ENCODE measurements at places on chromosomes 3 and 15.

DNA sequence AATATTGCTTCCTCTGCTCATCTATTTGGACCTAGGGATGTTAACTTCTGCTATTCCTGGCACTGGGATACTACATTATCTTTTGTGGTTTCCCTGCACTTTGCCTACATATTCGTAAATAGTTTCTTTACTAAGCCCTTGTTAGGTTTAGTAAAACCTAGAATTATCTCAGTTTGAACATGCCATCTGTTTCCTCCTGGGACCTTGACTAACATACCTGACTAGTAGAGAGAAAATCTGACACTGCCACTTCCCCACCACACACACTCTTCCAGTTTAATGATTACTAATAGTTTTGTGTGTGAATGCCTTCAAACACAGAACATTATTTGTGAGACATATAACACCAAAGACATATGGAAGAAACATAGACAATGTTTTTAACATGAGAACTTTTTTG lies 28.2 kb upstream of the SOX2 start:
- no peak for DNase-seq

- DNase-seq, result no peak
These were observed 33.4 kb upstream of the ZNF609 start for GRCh38 chr15:64426845-64427465.

- no peak for DNase-seq
These were observed 37.0 kb downstream of the HDGFL3 start for GRCh38 chr15:83170474-83171165.

DNA sequence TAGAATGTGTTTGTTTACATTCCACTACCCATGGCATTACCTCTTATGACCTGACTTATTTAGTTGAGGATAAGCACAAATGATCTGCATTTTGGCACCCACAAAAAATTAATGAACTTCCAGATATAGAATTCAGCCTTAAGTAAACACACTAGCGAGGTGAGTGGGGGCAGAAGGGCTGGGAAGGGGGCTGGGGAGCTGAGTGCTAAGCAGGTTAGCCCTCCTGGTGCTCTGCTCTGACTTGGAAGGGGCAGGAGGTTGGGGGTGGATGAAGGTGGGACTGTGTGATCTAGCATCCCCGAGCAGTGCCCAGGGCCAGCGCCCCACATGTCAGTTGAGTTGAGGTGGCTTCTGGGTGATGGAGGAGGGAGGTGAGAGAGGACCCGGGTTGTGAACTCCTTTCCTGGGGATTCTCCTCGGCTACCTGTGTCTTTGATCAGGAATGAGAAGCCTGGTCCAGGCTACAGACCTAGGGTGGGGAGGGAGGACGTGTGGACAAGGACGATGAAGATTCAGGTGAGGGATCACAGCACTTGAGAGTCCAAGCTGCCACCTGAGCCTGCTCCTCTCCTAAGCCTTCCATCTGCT lies 178.6 kb upstream of the SMAD3 start:
- no peak for DNase-seq

GRCh38 chr3:197501879-197502620 lies 53.7 kb downstream of the BDH1 start:
- DNase-seq, result peak; percentile 71

- no peak for DNase-seq
These were observed 785 bp upstream of the MYRIP start for GRCh38 chr3:39808467-39809180.

GRCh38 chr3:40754994-40755393 lies 230.2 kb downstream of the ZNF621 start:
- DNase-seq, result no peak

GRCh38 chr3:105495021-105495420 lies 128.3 kb downstream of the ALCAM start:
- DNase-seq, result no peak

GRCh38 chr3:120597445-120598049 lies 1.4 kb downstream of the NDUFB4 start:
- no peak for DNase-seq

- DNase-seq, result no peak
These were observed 849 bp downstream of the TRAK1 start for GRCh38 chr3:42092006-42092405.

GRCh38 chr15:70093481-70094319 lies 4.0 kb downstream of the TLE3 start:
- peak; percentile 19 for DNase-seq

GRCh38 chr3:58470363-58471024 lies 21.4 kb upstream of the KCTD6 start:
- no peak for DNase-seq

DNA sequence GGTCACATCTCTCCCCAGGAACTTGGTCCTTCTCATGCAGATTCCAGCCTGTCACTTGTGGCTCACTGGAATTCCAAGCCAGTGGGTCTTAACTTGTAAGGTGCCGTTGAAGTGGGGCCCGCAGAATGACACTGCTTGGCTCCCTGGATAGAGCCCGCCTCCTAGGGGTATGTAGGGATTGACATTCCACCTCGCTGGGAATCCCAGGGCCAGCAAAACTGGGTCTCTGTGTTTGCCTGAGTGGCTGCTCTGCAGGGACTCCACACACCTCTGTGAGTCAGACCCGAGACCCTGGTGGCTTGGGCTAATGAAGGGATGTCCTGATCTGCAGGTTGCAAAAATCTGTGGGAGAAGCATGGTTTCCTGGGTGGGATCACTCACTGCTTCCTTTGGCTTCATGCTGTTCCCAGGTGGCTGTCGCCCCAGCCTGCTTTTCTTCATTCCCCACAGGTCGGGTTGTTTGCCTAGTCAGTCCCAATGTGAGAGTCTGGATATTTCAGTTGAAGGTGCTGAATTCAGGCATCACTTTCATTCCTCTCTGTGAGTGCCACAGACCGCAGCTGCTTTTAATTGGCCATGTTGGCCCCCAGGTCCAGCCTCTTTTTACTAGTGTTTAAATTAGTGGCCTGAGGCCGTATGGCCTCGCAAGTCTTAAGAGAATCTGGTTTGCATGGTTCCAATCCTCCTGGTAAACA lies 156.0 kb upstream of the TRIM42 start:
- no peak for DNase-seq

- no peak for DNase-seq
These were observed 31.7 kb downstream of the ATP2B2 start for GRCh38 chr3:10473581-10474274.

DNA sequence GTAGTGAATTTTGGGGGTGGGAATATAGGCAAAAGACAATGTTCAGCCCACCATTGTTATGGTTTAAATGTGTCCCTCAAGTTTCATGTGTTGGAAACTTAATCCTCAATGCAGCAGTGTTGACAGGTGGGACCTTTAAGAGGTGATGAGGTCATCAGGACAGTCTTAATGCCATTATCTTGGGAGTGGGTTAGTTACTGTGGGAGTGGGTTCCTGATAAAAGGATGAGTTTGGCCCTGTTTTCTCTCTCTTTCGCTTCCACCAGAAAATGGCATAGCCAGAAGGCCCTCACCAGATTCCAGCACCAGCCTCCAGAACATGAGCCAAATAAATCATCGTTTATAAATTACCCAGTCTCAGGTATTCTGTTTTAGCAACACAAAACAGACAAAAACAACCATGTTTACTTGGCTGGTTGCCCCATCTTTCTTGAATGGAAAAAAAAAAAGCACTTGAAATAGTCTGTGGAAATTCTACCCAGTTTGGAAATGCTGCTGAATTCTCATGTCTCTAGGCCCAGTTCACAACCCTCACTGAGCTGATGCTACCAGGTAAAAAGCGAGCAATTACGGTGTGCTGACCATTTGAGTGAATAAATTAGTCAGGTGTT lies 31.0 kb upstream of the MFSD1 start:
- no peak for DNase-seq

- DNase-seq, result no peak
These were observed 250.3 kb downstream of the SLC9A9 start for GRCh38 chr3:143597774-143598652.

DNA sequence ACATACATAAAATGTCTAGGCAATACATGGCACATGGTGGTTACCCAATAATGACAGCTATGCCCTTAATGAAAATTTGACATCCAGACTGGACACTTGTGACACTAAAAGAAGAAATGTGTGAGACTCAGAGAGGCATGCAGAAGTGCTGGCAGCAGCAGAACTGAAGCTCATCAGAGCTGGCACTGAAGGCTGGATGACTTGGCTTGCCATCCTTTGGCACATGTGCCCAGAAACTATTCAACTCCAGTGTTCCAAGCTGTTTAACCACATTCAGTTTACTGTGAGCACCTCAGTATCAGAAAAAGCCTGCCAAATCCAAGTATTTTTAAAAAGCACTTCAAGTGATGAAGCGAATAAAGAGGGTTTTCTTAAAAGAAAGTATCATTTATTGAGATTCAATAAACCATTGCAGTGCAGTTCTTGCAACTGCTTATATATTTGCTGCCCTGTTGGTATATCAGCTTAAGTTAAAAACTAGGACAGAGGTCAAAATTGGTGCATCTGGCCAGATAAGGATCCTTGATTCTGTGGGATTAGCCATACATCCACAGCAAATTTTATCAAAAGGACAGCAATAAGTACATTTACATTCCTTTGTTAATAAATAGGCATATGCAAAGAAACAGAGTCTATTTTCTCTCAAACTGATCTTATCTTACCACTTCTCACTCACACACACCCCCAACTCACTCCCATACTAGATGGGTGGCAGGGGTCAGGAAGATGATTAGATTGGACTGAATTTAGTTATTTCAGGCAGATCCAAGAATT lies 15.8 kb downstream of the IGSF11 start:
- DNase-seq, result no peak

GRCh38 chr3:151276687-151277042 lies 1.7 kb downstream of the P2RY14 start:
- DNase-seq, result no peak

DNA sequence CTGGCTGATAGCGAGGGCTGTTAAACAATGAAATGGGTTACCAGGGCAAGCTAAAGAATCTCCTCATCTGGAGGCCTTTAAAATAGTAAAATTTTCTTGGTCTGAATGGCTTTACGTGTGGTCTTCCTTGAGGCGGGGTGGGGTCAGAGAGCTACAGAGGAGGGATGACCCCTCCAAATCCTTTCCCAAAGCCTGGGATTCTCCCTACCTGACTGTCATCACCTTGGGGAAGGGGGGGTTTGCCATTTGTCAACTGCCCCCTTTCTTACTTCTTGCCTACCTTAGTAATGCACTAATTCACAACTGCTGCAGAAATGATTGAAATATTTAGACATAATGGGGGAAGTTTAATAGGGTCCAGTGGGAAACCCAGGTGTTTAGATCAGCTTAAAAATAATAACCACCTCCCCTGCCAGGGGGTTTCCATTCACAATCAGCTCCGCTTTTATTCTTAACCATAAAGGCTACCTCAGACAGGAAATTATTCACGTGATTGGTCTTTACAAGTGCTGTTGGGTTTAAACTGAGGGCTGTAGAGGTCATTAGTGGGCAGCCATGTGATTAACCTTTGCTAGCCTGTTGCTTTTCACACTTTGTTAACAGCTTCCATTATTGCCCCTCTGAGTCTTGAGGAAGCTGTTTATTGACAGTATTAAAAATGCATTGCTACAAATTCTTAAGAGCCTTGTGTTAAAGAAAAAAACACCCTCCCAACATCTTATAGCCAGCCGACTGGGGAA lies 276.5 kb upstream of the ATP11B start:
- no peak for DNase-seq

Measured in inflammatory macrophage (primary cell).